ENCODE measurements at places on chromosomes 4 and X.
A peak's percentile ranks its signal among the peaks of the same experiment; 100 is the strongest.

DNA sequence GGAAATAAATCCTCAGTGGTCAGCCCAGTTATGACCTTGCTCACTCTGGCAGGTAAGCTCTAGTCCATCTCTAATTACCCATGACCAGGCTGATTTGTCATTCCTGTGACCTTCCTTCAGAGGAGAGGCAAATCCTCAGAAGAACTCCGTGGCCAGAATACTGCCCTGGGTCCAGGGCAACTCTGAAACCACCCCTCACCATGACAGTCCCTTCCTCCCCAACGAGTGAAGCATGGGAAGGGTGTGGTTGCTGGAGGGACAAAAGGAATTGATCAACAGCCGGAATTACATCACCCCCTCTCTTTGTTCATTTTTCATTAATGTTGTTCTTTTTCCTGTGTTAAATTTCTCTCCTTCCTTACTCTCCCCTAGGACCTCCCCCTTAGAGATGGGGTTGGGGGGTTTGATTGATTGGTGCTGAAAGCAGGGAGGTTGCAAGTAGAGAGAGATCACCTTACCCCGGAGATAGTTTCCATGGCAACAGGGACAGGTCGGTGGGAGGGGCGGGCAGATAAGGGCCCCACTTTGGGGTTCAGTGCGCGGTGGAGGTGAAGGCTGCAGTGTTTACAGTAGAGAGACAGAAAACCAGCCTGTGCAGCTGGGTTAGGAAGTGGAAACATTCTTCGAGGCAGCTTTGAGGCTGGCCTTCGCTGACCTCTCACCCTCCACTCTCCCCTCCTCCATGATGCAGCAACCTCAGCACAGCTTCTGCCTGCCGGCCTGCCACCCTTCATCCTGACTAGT, 647.4 kb downstream of the BCOR start:
- DNase-seq, result no peak

DNA sequence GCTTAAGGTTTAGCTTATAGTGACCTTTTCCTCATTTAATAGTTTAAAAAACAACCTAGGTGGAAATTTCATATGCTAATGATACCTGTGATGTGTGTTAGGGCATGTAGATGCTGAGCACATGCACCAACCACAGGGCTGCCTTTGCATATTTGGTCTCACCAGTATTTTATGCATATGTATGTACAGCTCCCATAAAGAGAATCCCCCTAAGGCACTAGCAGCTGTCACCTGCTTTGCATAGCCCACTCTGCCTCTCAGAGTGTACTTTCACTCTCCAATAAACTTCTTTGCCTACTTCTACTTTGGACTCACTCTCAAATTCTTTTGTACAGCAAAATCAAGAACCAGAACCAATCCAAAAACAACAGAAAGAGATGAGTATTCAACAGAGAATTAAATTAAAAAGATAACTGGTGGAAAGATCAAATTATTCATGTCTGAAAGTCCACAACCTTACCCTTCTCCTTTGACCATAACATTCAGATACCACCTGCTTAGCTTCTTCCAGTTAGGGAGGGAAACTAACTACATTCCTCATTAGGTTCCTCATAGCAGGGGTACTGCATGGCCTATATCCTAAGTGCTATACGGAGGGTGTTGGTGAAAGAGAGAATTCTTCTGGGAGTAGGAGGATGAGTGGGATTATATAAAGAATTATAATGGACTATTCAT, 250.5 kb downstream of the STPG2 start:
- no peak for DNase-seq

GRCh38 chr4:102454268-102454667, 46.9 kb upstream of the NFKB1 start:
- DNase-seq, result no peak

DNA sequence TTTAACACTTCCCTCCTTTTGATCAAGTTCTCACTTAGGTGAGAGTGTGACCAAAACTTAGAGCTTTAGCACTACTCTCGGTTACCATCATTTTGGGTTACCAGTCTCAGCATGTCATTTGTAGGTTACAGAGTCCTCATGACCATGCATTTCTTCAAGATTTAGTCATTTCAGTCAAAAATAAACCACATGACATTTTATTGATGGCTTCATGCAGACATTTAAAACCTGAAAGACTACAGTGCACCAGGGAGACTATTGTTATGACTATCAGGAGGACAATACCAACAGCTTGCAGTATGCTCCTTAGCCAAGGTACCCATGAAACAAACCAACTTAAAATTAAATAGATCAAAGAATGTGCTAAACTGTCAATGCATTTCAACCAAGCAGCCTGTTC, 498.1 kb upstream of the FSTL5 start:
- no peak for DNase-seq

DNA sequence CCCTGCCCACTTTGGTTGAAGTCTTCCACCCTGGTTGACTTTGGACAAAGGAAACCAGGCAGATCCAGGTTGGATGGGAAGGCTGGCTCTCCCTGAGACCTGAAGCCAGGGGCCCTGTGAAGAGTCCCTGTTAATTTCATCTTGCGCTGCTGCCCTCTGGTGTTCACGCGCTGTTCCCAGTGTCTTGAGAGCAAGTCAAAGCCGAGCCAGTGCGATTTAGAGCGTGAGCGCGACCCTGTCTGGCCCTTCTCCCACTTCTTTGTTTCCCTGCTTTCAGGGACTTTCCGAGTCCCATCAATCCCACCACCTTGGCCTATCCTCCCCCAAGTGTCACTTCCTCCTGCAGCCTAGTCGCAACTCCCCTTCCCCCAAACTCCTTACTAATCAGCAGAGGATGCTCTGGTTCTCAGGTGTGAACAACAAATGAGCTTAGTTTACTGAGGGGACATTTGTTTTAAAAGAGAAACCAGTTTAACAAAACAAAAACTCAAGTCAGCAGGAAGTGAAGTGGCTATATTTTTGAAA, 25.8 kb upstream of the CHRNA9 start:
- peak; percentile 97 for DNase-seq

Data from activated naive CD4-positive, alpha-beta T cell treated with anti-CD3 and anti-CD28 coated beads for 36 hours (primary cell).